Activated T-helper 1 cell treated with anti-CD3 and anti-CD28 coated beads, Interleukin-12 subunit alpha, Interleukin-12 subunit beta, Interleukin-2, Interleukin-4 antibody, amounts not matched to agents 30 ng/mL and 10 ng/mL and 1 ng/mL, durations not matched to agents 14 hours and 24 hours and 36 hours (primary cell): ENCODE measurements at places on chromosomes 4 and X.

GRCh38 chr4:4637710-4638109 lies 95.9 kb upstream of the STX18 start:
- DNase-seq, result no peak

DNA sequence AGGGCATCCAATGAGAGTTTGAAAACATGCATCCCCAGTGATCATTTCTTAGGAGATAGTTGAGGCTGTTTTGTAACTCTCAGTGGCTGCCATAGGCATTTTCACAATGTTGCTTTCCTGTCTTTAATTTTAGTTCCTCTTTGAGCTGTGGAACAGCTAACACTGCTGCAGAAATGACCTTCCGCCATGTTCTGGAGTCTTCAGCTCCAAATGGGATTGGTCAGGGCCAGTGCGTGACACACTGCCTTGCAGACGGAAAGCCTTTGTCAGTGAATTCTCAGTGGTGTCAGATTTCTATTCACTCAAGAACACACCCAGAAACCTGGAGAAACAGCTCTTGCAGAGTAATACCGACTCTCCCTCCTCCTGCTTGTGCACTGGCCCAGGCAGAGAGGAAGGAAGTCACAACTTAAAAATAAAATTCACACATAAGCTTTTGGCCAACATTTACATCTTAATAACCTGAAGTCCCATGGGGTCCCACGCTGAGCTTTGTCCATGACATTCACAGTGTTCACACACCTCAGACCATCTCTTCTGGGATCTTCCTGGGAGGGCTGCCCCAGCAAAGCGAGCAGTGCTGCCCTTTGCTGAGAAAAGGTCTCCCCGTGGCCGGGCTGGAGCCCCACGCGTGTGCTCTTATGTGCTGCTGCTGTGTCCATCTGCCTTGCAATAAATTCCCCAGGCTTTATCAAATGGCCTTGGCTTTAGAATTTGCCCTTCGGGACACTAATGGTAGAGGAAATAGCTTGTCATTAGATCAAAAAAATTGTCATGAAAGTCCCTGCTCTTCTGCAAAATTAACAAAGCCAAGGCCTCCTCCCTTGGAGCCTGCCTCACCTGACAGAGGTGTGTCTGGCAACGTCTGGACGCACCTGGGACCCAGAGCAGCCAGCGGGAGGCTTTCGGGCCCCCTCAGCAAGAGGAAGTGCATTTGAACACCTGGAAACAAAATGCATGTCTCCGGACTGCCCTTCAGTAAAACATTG lies 126.8 kb downstream of the IRF2 start:
- no peak for DNase-seq

- DNase-seq, result no peak
These were observed 43.7 kb downstream of the UGT8 start for GRCh38 chr4:114642173-114642780.

DNA sequence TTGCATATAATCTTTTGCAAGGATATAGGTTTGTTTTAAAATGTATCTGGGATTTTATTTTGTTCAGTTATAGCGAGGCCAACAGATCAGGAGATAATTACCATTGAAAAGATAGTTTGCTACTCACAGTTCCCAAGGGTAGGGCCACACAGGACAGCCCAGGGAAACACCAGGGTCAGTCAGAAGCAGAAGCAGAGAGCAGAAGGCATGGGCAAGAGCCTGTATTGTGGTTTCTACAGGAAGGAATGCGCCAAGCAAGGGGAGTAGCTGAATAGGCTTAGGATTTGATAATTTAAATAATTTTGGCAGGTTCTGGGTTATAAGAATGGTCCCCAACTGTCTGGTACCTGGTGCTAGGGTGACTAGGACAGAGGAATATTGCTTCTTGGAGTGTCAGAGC lies 61.6 kb downstream of the SYNPO2 start:
- DNase-seq, result no peak

- no peak for DNase-seq
These were observed 449 bp downstream of the FBXL5 start for GRCh38 chr4:15654593-15655222.

GRCh38 chr4:146190456-146190855 lies 14.9 kb downstream of the LSM6 start:
- no peak for DNase-seq

DNA sequence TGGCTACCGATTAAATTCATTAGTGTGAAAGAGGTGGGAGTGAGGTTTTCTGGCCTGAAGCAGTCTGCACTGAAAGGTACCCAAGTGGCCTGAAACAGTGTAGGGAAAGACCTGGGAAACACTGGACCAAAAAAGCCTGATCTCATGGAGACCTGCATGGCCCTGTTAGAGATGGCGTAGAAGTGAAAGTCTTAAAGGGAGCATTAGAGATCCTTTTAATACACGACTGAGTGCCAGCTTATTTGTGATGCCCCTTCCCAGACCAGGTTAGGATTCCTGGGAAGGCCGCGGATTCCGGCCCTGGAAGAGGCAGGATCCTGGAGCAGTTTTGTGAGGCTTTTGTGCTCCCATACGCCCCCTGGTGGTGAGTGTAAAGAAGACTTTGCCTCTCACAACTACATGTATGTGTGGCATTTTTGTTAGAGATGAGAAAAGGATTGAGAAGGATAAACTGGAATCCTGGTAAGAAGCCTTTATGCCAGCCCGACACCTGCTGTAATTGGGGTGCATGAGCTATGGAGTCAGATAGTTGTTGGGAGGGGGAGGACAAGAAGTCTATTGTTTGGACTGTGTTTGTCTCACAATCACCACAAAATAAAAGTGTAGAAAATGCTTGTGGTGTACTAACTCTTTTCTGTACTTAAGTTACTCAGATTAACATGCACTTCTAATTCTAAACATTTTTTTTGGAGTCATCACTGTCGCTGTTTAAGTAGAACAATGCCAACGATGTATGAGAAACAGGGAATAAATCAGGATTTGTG lies 54.0 kb downstream of the JADE1 start:
- peak; percentile 34 for DNase-seq

DNA sequence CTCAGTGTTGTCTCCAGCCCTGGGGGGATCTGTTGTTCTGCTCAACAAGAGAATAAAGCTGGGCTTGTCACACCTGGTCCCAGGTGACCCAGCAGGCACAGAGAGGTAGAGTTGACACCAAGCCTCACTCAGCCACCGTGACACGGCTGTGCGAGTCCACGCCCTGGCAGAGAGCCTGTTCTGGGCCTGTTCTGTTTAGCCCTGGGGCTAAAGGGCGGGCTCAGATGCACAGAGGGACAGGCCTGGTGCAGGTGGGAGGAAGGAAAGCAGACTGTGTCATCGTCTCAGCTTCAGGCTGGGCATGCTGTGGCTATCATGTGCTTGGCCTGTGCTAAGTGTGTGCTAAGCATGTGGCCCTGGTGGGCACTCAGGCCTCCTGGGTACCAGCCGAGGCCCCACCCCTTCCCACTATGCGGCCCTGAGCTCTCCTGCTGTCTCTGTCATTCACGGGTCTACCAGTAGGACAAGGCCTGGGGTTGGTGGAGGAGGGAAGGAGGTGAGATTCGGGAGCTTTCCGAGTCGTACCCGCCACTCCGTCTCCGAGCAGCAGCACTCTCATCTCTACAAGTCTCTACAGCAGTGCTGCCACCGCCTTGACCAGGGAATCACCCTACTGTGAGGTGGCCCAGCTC lies 10.8 kb downstream of the WFS1 start:
- DNase-seq, result no peak

DNA sequence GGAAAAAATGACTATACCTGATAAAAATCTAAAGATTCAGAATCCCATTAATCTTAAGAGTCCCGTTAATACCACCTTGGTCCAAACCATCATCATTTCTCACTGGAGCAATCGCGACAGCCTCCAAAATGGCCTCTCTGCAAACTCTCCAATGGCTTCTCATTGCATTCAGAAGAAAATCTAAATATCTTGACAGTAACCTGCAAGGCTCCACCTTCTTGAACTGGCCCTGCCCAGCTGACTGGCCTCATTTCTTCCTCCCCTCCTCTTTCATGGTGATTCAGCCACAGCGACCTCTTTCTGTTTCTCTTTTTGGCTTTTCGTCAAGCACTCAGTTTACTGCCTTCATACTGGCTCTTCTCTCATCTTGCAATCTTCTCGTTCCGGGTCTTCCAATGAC lies 56.2 kb upstream of the GPRIN3 start:
- no peak for DNase-seq

DNA sequence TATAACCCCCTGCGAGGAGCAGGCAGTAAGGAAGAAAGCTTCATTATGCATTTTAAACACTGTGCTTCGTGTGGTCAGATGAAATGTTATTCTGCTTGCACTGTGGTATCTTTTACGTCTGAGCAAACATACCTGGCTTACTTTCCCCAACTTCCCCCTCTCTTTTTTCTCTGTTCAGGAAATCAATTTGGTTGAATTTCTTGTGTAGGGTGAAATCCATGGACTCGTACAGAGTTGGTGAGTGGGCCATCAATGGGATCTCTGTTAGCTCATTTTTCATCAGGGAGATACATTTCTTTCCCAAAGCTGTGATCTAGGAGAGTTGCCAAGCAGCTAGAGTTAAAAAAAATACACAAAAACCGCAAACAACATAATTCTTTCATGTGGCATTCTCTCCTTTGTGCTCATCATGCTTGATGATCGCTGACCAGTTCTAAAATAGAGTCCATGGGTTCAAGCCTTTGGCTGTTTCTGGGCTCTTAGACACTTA lies 98.5 kb downstream of the FRAS1 start:
- DNase-seq, result no peak

GRCh38 chr4:126647756-126648397 lies 984.9 kb upstream of the INTU start:
- DNase-seq, result no peak

DNA sequence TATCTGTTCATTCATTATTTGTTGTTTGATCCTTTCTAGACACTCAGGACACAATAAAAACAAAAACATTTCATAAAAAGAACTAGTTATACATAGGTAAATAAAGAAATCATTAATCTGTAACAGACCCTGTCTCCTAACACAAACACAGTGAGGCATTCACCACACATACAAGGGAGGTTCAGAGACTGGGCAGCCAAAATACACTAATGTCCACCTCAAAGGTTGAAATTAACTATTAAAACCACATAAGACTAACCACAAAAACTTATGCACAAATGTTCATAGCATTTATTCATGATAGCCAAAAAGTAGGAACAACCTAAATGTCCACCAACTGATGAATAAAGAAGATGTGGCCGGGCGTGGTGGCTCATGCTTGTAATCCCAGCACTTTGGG lies 7.8 kb downstream of the PAPSS1 start:
- DNase-seq, result no peak

DNA sequence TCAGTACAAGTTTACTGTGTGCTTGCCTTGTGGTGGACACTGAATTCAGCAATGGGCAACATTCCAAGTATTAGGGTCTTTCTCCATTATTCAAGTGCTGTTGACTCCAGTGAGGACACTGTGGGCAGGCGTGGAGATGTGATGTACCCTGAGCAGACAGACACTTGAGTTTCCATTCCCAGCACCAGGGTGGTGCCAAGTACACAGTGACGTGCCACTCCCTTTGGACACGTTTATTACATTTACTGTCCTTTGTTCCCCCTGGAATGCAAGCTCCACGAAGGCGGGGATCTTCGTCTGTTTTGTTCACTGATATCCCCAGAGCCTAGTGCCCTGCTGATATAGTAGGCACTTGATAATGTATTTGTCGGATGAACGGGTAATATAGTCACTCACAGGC lies 130.6 kb upstream of the STX18 start:
- no peak for DNase-seq

DNA sequence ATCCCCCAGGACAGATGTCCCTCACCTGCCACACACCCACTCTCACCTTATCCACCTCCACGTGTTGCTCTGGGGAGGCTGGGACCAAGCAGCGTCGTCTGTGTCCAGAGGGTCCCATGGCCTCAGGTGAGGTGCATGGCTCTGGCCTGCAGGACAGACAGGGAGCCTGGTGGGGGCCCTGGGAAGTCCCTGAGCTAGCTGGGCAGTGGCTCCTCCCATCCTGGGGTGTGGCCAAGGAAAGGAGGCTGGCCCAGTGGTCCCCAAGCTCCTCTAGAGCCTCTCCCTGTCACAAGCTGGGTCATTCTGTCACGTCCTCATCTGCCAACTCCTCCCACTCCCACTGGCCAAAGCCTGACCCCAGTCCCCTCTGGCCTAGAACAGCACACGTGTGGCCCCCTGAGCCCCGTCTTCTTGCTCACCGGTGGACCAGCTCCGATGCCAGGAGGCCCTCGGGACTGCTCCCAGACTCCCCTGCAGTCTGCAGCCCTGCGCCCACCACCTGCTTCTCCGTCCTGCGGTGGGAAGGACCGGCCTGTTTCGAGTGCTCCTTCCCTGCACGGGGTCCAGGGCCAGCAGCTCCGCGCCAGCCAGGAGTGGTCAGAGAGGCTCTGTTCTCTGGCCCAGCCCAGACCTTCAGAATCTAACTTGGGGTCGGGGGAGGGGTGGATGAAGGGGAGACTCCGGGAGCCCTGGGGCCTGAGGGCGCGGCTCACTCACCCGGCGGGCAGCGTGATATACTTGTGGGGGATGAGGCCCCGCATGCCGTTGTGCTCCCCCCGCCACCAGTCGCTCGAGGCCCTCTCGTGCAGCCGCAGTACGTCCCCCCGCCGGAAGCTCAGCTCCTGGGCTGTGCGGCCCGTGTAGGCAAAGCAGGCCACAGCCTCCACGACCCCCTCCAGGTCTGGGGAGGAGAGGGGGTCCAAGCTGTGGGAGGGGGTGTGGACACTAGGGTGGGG lies 4.8 kb downstream of the AVPR2 start:
- no peak for DNase-seq
